ENCODE measurements at places on chromosomes 2 and 18.

DNA sequence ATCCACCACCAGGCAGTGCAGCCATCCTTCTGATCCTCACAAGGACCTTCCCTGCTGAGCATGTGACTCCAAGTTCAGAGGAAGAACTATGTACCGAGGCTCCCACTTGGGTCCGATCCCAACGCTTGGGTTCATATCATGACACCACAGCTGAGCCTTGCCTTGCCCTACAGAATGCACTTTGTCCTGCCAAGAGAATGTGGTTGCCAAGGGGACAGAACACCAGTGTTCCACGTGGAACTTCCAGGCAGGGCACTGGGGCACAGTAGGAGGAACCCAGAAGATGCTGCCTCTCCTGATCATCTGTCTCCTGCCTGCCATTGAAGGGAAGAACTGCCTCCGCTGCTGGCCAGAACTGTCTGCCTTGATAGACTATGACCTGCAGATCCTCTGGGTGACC, at the start of gene TEX51:
Gene TEX51 (plus strand): TSS at position 255 of the 400 bp plus-strand sequence. CDS start 29 bp downstream, at position 284.
- DNase-seq = no peak

GRCh38 chr18:31701744-31702143, 17.4 kb upstream of the B4GALT6 start:
- DNase-seq = no peak

GRCh38 chr18:77098538-77099174, 33.9 kb downstream of the MBP start:
- DNase-seq = no peak

DNA sequence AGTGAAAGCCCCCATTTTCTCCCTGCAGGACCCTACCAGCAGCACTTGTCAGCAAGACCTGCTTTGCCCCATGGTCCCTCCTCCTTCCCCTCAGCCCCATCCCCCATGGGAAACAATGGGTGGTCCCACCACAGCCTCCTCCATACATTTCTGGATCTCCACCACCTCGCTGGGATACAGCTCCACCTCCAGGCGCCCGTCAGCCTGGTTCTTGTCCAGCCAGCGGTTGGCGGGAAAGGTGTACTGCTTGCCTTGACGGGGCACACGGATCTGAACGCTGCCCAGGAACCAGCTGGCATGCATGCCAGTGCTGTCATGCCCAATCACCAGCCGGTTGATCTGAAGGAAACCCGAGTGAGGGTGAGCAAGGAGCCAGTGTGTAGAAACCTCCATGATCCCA, 90.9 kb downstream of the LOXHD1 start:
- DNase-seq = no peak

Data from GM20000 (cell line).